ENCODE measurements at places on chromosomes 6 and 20.
A peak's percentile ranks its signal among the peaks of the same experiment; 100 is the strongest.

DNA sequence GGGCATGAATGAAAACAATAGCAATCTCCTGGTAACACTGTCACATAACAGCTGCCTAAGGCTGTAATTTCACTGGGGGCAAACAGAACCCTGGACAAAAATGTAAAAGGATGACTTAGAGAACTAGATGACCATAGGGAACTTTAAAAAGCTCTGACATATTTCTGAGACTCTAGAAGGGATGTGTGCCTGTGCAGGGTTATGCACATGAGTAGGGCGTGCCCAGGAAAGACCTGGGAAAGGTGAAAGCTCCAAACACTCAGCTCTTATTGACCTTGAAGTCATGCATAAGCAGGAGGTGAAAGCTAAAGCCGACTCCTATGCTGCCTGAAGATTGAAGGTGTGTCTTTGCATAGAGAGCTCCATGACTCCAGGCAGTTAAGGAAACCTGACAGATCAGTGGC is 118.4 kb upstream of the BTBD3 start:
- ATAC-seq = no peak
- no peaks in the 10 kb centered on the region for H3K4me1 ChIP-seq
- H3K27ac ChIP-seq = no peak overlapping the region
- no peaks in the 10 kb centered on the region for H3K36me3 ChIP-seq
- no peak overlapping the region for H3K4me3 ChIP-seq

- no peak overlapping the region for H3K27ac ChIP-seq
- ATAC-seq = no peak
- H3K4me1 ChIP-seq = no peaks in the 10 kb centered on the region
- H3K27me3 ChIP-seq = peaks cover 9% of the 10 kb centered on the region
These were observed 295.2 kb downstream of the CDH26 start for GRCh38 chr20:60253471-60253870.

- peak; percentile 45 for ATAC-seq
- no peaks in the 10 kb centered on the region for H3K36me3 ChIP-seq
- peak overlapping the region; percentile 30 for H3K27ac ChIP-seq
- no peaks in the 10 kb centered on the region for H3K4me1 ChIP-seq
- peak overlapping the region; percentile 21 for H3K4me3 ChIP-seq
These were observed 7.5 kb downstream of the SF3B5 start for GRCh38 chr6:144087789-144088426.

GRCh38 chr6:143329323-143329722 is 121.2 kb downstream of the ADAT2 start:
- no peak overlapping the region for H3K27ac ChIP-seq
- H3K4me1 ChIP-seq = no peaks in the 10 kb centered on the region
- no peaks in the 10 kb centered on the region for H3K27me3 ChIP-seq
- no peak for ATAC-seq

GRCh38 chr6:5438922-5439584 is 177.7 kb downstream of the FARS2 start:
- H3K36me3 ChIP-seq = peaks cover 14% of the 10 kb centered on the region
- H3K4me1 ChIP-seq = peaks cover 5% of the 10 kb centered on the region
- no peak overlapping the region for H3K4me3 ChIP-seq
- H3K27me3 ChIP-seq = no peaks in the 10 kb centered on the region
- no peak for ATAC-seq

DNA sequence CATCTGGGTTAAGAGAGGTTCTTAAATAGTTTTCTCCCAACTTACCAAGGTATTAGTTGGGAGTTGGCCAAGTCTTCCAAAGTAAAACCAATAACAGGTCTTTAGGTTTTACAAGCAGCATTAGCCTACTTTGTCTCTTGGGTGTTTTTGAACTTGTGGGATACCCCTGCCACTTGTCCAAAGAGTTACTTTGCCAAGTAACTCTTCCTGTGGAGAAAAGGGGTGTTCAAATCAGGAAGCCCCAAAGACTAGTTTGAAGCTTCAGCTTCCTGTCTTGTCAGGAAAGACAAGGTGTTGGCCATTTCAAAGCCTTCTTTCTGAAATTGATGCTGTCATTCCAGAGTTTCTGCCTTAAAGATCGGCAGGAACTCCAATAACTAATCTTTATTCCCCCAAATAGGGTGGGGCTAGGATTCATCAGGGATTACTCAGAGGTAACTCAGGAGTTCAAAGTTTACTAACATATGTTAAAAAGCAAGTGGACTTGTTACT is 822 bp downstream of the RAB22A start:
- H3K36me3 ChIP-seq = peaks cover 58% of the 10 kb centered on the region
- peaks cover 49% of the 10 kb centered on the region for H3K4me1 ChIP-seq
- H3K4me3 ChIP-seq = peak overlapping the region; percentile 87
- no peak for ATAC-seq

DNA sequence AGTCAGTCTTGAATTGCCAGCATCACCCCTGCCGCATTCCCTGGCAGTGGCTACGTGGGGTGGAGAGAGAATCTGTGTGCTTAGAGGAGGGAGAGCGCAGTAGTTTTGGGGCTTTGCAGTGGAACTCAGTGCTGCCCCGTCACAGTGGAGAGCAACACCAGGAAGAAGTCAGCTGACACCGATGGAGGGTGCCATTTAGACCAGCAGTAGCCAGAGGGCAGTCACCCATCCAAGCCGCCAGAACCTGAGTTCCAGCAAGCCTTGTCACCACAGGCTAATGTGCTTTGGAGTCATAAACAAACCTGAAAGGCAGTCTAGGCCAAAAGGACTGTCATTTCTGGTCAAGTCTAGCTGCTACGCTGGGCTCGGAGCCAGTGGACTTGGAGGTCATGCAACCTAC is 22.0 kb upstream of the PERP start:
- peaks cover 13% of the 10 kb centered on the region for H3K27me3 ChIP-seq
- no peak for ATAC-seq
- H3K4me1 ChIP-seq = no peaks in the 10 kb centered on the region
- no peaks in the 10 kb centered on the region for H3K36me3 ChIP-seq

Measured in activated T-helper 17 cell treated with anti-CD3 and anti-CD28 coated beads, Interleukin-2, amount 50 U/mL, for 72 hours (primary cell).